ENCODE measurements at places on chromosomes 3 and 15.

DNA sequence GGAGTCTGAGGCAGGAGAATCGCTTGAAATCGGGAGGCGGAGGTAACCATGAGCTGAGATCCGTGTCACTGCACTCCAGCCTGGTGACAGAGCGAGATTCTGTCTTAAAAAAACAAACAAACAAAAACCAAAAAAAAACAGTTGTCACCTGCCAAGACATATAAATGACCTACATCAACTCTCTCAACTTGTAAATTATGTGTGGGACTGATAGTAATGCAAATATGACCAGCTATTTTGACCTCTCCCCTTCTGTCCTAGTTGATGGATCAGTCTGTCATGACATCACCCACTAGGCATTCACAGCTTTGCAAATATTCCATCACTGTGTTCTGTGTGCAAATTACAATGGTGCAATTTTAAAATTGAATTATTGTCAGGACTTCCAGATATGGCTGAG, 175.4 kb downstream of the EBLN2 start:
- DNase-seq = no peak

DNA sequence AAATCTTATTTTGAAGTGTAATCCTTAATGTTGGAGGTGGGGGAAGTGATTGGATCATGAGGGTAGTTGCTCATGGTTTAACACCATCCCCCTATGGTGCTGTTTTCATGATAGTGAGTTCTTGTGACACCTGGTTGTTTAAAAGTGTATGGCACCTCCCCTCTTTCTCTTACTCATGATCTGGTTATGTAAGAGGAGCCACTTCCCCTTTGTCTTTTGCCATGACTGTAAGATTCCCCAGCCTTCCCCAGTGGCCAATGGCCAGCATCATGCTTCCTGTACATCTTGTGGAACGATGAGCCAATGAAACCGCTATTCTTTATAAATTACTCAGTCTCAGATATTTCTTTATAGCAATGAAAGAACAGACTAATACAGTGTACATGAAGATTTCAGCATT, 39.8 kb upstream of the GMNC start:
- no peak for DNase-seq

DNA sequence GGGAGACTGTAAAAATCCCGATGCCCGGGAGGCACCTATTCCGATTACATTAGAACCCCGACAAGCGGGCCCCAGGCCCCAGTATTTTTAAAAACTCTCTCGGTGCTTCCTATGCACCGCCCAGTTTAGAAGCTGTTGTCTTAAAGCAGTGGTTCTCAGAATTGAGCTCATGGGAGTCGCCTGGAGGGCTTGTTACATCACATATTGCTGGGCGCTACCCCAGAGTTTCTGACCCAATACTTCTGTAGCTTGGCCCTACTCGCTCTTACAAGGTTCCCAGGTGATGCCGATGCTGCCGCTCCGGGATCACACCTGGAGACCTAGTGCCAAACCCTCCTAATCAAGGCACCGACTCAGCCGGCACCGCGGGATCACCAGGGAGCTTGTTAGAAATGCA, 35.2 kb downstream of the CPN2 start:
- no peak for DNase-seq

- DNase-seq = no peak
Measured at GRCh38 chr15:79129235-79129634, 38.7 kb upstream of the RASGRF1 start.

DNA sequence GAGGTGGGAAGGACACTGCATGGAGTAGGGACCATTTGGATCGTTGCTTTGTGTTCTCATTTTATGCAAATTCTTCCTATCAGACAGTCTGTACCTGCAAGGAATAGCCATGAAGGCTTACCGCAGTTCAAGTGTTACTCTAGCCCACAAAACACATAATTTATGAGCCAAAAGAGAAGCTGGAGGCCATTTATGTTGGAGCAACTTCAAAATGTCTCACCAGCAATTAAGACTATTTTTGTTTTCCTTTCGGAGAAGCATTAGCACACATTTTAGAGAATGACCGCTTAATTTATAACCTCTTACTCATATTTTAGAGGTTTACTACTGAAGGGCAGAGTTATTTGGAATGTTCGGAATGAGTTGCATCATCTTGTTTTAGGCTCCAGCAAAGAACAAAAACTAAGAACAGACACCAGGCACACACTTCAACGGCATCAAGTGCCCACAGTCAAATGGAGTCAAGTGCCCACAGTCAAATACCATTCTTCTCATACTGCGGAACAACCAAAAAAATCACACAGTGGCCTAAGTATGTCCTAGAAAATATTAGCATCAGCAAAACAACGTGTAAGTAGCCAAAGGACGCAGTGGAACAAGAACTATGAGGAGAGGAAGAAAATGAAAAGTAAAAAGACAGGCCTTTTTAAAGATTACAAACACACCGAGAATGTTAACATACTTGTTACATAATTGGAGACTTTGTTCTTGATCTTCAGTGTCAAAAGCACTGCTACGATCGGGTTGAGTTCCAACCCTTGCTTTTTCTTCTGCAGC, 17.5 kb upstream of the GOLGA8J start:
- DNase-seq = peak; percentile 58

Data from lung (tissue), 17 donors.